ENCODE measurements at places on chromosomes 5 and 9.
A peak's percentile ranks its signal among the peaks of the same experiment; 100 is the strongest.

GRCh38 chr5:141849415-141850243 is 28.6 kb downstream of the PCDH1 start:
- peak; percentile 85 for DNase-seq

DNA sequence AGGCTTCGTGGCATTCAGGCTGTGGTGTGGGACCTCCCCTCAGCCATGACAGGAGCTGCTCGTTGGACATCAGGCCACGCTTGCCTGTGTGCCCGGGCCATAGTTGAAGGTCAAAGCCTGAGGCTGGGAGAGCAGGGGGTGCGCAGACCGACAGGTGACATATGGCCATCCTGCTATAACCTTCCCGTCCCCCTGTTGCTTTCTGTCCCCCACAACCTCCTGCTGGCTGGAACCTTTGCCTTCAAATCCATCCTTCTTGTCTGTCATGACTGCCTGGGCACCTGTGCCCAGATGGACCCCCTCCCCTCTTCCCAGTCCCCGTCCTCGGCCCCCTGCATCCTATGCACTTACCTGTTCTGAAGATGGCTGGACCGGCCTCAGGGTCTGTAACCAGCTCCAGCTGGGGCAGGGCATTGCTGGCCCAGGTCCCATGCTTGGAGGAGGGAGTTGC is 83.2 kb downstream of the WNK2 start:
- DNase-seq, result no peak

GRCh38 chr9:69237702-69238295 is 63.7 kb downstream of the TJP2 start:
- no peak for DNase-seq

- no peak for DNase-seq
Observed at GRCh38 chr9:90956026-90956810, 154.6 kb downstream of the SYK start.

DNA sequence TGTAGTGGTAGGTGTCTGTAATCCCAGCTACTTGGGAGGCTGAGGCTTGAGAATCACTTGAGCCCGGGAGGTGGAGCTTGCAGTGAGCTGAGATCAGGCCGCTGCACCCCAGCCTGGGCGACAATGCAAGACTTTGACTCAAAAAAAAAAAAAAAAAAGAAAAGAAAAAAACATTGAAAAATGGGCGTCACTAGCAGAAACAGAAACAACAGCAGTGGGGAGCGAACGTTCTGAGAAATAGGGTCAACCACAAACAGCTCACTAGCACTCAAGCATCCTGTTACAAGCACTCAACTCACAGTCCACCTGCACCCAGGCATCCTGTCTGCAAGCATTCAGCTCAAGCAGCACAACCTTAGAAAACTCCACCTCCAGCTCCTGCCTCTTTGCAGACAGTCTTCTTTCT is 17.2 kb downstream of the TRIM14 start:
- DNase-seq, result peak; percentile 77

- DNase-seq, result no peak
Observed at GRCh38 chr9:81410201-81410600, 279.1 kb downstream of the TLE1 start.

All from hematopoietic multipotent progenitor cell treated with erythropoietin and hydrocortisone succinate and interleukin-3 and kit ligand, for 6 days (in vitro differentiated cells).